Thymus (tissue), 14 donors: ENCODE measurements at places on chromosomes 6 and 20. TPM values are rescaled to one million over a fixed set of nuclear protein-coding genes. Genes with fewer than 3 reads are reported as not detected.

GRCh38 chr6:104509355-104509754, 350.4 kb downstream of the HACE1 start:
- no peaks in the 10 kb centered on the region for H3K4me1 ChIP-seq
- H3K4me3 ChIP-seq, result no peak overlapping the region
- no peak overlapping the region for H3K27ac ChIP-seq
- no peaks in the 10 kb centered on the region for H3K36me3 ChIP-seq
- H3K27me3 ChIP-seq, result no peaks in the 10 kb centered on the region
- DNase-seq, result no peak

CSTF1 gene
- 35.0 TPM for total RNA-seq

- no peaks in the 10 kb centered on the region for H3K4me1 ChIP-seq
- no peaks in the 10 kb centered on the region for H3K36me3 ChIP-seq
- H3K27ac ChIP-seq, result no peak overlapping the region
These were observed 41.3 kb upstream of the ADGRF5 start for GRCh38 chr6:46963039-46963438.

GRCh38 chr6:165837948-165838745, 175.1 kb upstream of the PDE10A start:
- H3K27me3 ChIP-seq, result no peaks in the 10 kb centered on the region
- H3K27ac ChIP-seq, result no peak overlapping the region
- H3K4me3 ChIP-seq, result no peak overlapping the region
- DNase-seq, result no peak
- H3K4me1 ChIP-seq, result peaks cover 10% of the 10 kb centered on the region

CPNE5 gene
- 0.57 TPM for total RNA-seq

GRCh38 chr6:143449714-143450452, 612 bp downstream of the ADAT2 start:
- H3K4me1 ChIP-seq, result peaks cover 18% of the 10 kb centered on the region
- peak overlapping the region; percentile 83 for H3K27ac ChIP-seq
- H3K27me3 ChIP-seq, result no peaks in the 10 kb centered on the region
- peak overlapping the region; percentile 64 for H3K4me3 ChIP-seq

DNA sequence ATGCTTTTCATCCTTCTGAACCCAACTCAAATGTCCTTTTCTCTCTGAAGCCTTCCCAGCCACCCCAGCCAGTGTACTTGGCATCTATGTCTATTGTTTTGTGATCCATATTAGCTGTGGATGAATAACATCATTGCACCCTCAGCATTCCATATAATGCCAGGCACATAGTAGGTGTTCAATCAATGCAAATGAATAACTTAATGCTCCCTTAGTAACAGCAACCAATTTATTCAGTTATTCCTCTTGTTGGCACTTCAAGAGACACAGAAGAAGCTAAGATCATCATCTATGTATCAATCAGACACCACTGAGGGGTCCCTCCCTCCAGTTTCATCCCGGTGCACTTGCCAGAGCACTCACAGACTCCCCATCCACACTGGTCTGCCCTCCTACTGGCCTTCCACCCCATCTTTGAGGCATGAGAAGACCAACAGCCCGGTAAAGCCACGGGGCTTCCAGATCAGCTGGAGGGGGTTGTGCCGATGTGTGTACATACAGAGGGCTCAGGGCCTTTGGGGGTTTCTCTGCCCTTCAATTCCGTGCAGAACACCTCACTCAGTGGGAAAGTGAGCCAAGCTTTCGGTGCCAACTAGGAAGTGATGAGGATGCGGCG, 2.4 kb upstream of the TAF8 start:
- H3K36me3 ChIP-seq, result peaks cover 29% of the 10 kb centered on the region
- H3K4me1 ChIP-seq, result peaks cover 81% of the 10 kb centered on the region
- no peak for DNase-seq
- no peaks in the 10 kb centered on the region for H3K27me3 ChIP-seq

DLL1 gene
- total RNA-seq, result 1.6 TPM

DNA sequence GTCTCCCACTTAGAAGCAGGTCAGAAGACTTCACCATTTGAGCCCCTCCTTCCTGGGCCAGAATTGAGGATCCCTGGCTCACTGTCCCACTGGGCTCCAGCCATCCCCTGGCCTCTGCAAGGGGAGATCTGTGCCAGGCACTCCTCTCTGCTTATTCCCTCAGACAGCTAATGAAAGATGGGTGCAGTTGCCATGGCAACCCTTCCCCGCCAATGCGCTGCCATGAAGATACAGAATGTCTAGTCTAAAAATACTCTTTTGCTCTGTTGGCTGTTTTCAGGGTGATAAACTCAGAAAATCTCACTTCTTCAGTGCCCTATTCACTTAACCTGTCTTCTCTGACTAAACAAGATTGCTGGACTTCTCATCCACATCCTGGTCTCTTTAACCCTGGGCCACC, 13.6 kb upstream of the TTLL2 start:
- H3K4me1 ChIP-seq, result no peaks in the 10 kb centered on the region
- H3K36me3 ChIP-seq, result no peaks in the 10 kb centered on the region
- H3K27ac ChIP-seq, result no peak overlapping the region

GRCh38 chr6:133208183-133208755, 32.9 kb upstream of the EYA4 start:
- no peak for DNase-seq
- H3K36me3 ChIP-seq, result no peaks in the 10 kb centered on the region
- H3K4me3 ChIP-seq, result no peak overlapping the region
- no peaks in the 10 kb centered on the region for H3K4me1 ChIP-seq
- no peak overlapping the region for H3K27ac ChIP-seq
- H3K27me3 ChIP-seq, result no peaks in the 10 kb centered on the region

OGFRL1 gene
- 11.0 TPM for total RNA-seq

GLP1R gene
- total RNA-seq, result under 0.01 TPM

- no peak overlapping the region for H3K27ac ChIP-seq
- no peak for DNase-seq
- H3K4me1 ChIP-seq, result no peaks in the 10 kb centered on the region
- H3K4me3 ChIP-seq, result no peak overlapping the region
- no peaks in the 10 kb centered on the region for H3K36me3 ChIP-seq
These were observed 7.8 kb downstream of the ELOVL2 start for GRCh38 chr6:11036351-11036740.

DNA sequence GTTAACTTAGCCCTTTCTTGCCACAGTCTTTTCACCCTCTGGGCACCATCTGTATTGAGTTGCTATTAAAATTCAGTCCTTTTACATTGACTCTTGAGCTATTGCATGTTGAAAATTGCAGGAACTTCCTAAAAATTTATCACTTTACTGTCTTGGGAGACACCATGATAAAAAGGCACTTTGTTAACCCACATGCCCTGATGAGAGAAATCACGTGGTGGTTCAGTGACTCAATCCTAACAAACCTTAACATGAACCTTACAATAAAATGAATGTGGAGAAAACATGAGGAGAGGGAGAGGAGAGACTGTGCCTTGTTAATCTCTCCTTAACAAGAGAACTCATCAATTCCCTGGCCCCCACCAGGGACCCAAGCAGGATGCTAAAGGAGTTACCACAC, 30.8 kb downstream of the GSTA4 start:
- peaks cover 8% of the 10 kb centered on the region for H3K27me3 ChIP-seq
- no peak for DNase-seq
- H3K27ac ChIP-seq, result no peak overlapping the region
- no peak overlapping the region for H3K4me3 ChIP-seq
- no peaks in the 10 kb centered on the region for H3K4me1 ChIP-seq
